ENCODE measurements at places on chromosomes 7 and 10.

GRCh38 chr7:51376420-51377092 lies 59.9 kb upstream of the COBL start:
- peak; percentile 37 for DNase-seq

DNA sequence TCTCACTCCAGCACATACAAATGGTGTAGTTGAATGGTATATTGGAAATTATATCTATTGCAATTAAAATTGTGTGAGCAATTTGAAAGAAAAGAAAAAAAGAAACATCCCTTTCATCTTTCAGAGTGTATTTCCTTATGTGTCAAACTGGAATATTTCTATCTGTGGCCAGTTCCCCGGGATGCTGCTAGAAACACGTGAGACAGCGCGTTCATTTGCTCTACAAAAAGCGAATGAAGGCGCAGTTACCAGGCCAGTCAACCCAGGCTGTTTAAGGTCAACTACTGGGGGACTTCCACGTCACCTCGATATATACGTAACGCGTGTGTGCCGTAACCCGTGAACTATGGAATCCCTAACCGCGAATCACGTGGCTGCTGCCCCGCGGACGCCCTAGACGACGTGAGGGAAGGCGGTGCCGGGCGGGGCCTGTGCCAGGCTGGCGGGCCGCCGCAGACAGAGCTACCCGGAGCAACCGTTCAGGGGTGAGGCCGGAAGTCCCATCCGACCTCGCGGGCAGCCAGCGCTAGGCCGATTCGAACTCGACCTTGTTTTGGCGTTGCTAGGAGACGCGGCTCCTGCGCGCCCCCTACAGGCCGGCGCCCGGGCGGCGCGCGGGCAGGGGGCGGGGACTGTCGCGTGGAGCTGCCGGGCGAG lies 1.1 kb upstream of the ARL4A start:
- DNase-seq = peak; percentile 97

- DNase-seq = peak; percentile 78
Observed at GRCh38 chr7:2613098-2613930, 18.5 kb upstream of the TTYH3 start.

GRCh38 chr7:42911454-42912447 lies at the start of gene C7orf25:
TSS of gene C7orf25 (minus strand) at chr7:42912070. CDS start at chr7:42910900, 1,170 bp downstream.
- DNase-seq = peak; percentile 97

DNA sequence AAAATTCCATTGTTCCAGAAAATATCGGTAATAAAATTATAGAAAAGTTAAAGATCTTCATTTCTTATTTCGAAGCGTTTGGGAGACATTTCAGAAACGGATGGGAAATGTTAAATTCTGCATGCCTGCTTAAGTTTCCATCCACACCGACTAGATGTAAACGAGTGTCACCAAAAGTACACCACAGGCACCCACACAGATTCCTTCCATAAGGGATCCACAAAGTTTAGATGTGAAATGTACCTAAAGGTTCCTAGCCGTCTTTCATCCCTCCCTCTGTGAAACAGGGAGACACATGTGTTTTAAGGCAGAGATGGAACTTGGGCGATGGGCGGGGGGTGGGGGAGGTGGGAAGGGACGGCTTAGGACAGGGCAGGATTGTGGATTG lies 621 bp upstream of the CAV1 start:
- DNase-seq = no peak

GRCh38 chr7:48803250-48803649 lies 121.1 kb upstream of the CDC14C start:
- DNase-seq = no peak

DNA sequence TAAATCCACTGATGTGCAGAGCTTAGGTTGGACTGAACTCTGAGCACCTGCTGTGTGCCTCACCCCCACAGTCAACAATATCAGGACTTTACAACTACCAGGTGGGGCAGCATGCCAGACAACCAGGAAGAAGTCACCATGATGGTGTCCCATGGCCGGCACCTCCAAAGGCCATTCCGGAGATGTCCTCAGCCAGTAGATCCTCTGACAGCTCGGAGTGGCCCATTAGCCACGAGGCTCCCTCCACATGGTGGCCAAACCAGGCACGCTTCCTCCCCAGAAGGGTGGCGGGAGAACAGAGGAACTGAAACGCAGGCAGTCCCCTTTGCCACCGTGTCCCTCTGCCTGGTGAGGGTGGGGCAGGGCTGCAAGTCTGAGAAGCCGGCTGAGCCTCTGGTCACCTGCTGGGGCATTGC lies 390.0 kb downstream of the TNS3 start:
- no peak for DNase-seq

- peak; percentile 53 for DNase-seq
Observed at GRCh38 chr7:152462995-152463708, 27.3 kb upstream of the KMT2C start.

- DNase-seq = peak; percentile 65
Observed at GRCh38 chr7:99312316-99313203, 13.1 kb upstream of the ARPC1A start.

- no peak for DNase-seq
Observed at GRCh38 chr7:38830826-38831225, 78.2 kb downstream of the VPS41 start.

- no peak for DNase-seq
Observed at GRCh38 chr7:41628901-41629300, 74.0 kb downstream of the INHBA start.

- no peak for DNase-seq
Observed at GRCh38 chr10:84008878-84009277, 130.4 kb upstream of the GHITM start.

- DNase-seq = no peak
Observed at GRCh38 chr10:119256030-119256429, 48.7 kb downstream of the GRK5 start.

DNA sequence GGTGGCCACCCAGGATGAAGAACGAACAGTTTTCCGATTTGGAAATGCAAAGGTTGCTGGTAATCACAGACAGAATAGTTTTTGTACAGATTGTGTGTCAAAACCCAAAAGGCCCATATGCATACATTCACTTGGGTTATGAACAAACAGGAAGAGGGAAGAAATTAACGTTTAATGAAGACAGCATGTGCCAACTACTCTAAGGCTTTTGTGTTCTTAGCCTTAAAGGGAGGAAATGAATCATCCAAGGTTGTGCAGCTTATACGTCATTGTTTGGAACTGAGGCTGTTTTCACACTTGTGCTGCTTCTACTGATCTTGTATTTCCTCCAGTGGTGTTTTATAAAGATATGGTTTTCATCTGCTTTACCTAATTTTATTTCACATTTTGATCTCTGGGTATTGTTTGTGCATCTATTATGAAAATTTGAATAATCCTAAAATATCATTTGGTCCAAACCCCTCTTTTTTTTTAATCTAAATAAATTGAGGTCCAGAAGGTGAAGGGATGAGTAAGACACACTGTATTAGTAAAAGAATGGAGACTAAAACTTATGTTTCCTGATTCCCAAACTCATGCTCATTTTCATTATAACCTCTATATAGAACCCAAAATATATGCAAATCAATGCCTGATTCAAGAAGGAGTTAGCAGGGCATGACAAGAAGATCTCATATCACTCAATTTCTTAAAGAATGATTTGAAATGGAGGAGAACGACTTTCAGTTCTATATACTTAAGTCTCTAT lies 373.1 kb downstream of the THSD7A start:
- DNase-seq = no peak

- DNase-seq = no peak
Observed at GRCh38 chr7:17672783-17673182, 267.5 kb downstream of the SNX13 start.

DNA sequence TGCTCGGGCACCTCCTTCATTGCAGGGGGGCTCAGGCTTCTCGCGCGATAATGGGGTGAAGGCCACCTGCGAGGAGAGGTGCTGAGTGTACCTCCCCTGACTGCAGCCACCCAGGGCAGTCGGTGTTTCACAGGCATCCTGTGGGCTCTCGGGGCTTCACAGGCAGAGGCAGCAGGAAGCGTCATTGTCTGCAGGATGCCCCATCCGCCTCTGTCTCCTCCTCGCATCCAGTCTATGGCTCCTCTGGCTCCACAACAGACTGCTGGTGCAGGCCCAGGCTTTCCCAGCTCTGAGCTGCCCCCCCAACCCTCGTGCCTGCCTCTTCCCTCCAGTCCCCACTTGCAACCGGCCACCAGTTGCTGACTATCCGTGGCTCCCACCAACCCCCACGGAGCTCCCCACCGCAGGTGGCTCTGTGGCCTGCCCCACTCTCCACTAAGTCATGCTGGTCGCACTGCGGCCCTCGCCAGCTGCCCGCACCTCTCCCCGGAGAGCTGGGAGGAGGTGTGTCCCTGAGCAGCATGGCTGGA lies 36.5 kb downstream of the CAMK2B start:
- DNase-seq = no peak

DNA sequence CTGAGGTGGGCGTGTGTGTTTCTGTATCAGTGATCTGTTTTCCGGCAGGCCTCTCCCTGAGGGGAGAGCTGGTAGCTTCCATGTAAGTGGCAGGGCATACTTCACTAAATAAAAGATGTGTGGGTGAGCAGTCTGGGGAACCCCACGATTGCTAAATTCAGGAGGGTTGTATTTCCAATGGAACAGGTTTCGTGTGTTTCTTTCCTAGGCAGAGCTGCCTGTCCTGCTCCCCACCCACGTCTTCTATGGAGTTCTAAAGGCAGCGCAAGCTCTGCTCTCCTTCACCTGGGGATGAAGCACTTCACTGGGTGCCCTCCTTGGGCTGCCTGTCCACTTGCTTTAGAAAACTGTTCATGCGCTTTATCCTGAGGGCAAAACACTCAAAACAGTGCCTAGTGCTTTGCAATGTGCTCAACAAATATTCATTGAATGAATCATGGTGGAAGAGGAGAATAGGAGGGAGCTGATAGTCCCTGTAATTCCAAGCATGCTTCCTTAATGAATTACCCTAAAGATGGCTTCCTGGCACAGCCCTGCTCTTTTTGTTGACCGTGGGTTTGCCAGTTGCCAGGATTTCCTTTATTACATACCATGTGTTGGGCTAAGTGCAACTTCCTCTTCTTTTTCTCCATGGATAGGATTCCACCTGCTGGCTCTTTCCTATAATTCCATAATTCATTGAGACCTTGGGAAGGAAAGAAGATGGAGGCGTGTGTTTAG lies 50.6 kb upstream of the SRPK2 start:
- peak; percentile 34 for DNase-seq

DNA sequence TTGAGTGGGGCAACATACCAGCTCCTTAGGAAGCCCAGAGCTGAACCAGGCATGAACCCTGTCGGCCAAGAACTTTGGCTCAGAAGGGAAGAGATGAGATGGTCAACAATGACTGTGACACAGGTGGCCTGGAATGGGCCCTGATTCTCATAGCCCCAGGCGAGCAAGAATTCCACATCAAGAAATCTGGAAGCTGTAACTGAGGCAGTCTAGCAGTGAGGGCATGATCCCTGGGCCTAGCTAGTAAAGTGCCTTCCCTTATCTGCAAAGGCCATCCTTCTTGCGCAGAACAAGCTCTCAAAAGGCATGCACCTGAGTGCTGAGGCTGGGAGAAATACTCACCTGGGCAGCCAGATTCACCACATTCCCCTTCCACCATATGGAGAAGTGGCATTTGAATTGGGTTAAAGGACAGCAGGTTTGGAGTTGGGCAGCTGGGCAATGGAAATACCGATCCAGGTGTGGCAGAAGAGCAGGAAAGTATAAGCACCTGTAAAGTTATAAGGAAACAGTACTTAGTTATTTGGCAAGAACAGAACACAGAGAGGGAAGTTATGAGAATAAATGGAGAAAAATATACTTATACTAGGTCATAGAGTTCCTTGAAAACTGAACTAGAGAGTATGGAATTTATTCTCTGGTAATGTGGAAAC lies 78.6 kb upstream of the CAPZA2 start:
- no peak for DNase-seq

DNA sequence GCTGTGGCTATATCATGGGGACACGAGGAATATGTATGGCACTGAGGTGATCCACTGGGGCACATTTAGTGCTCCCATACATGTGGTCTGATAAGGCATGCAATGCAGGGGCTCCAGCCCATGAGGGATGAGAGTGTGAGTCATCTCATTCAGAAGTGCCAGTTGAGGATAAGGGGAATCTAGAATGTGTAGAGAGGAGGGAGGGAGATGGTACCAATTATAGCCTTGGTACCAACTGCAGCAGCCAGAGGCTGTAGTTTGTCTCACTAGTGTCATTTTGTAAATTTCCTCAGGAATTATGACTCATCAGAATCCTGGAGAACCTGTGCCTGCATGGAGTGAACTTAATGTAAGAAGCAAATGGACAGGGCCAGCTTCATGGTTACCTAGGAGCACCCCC lies 46.2 kb downstream of the LAMB4 start:
- DNase-seq = no peak

- DNase-seq = no peak
Observed at GRCh38 chr10:125257521-125258108, 97.3 kb upstream of the CTBP2 start.

GRCh38 chr10:112689327-112690072 lies 242.5 kb downstream of the VTI1A start:
- no peak for DNase-seq

DNA sequence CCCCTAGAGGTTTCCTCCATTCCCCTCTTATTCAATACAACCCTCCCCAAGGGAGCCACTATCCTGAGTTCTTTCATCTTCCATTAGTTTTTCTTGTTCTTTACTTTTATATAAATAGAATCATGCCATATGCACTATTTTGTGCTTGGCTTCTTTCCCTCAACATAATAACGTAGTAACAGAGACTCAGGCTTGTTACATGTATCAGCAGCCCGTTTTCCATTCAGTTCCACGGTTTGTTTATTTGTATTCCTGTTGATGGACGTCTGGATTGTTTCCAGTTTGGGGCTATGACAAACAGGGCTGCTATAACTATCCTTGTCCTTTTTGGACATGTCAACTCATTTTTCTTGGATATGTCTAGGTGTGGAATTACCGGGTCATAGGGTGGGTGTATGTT lies 264.4 kb upstream of the MKI67 start:
- no peak for DNase-seq

DNA sequence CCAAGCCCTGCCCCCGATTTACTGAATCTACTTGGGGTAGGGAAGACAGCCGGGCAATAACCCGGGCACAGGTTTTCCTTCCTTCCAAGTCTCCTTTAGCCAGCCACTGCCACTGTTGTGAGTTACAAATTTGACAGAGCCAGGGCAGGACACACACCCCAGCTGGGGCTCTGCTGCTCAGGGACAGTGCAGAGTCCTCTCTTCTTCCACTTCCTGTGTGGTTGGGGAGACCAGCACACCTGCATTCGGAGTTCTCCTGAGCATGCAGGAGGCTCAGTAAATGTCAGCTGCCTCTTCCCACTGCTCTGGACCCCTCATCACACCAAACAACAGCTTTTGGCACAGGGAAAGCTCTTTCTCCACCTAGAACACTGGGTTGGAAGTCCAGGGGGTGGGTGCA lies 21.3 kb downstream of the CHST15 start:
- no peak for DNase-seq

DNA sequence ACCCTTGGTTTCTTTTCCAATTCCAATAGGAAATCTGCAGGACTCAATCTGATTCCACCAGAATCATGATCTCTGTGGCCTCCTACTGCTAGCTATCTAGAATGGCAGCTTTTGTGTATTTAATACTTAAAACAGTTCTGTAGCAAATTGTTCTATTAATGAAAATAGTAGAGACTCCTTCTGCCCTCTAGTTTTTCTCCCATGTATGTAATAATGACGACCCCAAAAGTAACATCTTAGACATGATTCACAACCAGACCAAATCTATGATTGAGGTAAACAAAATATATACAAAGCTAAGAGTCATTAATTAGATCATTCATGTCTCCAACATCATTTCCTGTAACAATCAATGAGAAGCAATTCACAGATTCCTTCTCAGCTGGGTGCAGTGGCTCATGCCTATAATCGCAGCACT lies 259.1 kb upstream of the MKLN1 start:
- no peak for DNase-seq

- no peak for DNase-seq
Observed at GRCh38 chr7:18402488-18403183, 92.9 kb upstream of the HDAC9 start.
